ENCODE measurements at places on chromosomes 7 and 10. TPM values are rescaled to one million over a fixed set of nuclear protein-coding genes. Genes with fewer than 3 reads are reported as not detected.

MICALL2 gene
- total RNA-seq: 4.6 TPM

HOXA3 gene
- 4.7 TPM for total RNA-seq

GPR15LG gene
- not detected for total RNA-seq

CDK14 gene
- 10.6 TPM for total RNA-seq

DLX6 gene
- not detected for total RNA-seq

SRRT gene
- total RNA-seq: 47.4 TPM

LRRC17 gene
- 0.84 TPM for total RNA-seq

ZNF394 gene
- 16.6 TPM for total RNA-seq

KNDC1 gene
- not detected for total RNA-seq

CFAP43 gene
- not detected for total RNA-seq

GBX1 gene
- total RNA-seq: 1.9 TPM

PTTG1IP2 gene
- total RNA-seq: not detected

CTNNA3 gene
- total RNA-seq: 62.1 TPM

PTF1A gene
- total RNA-seq: not detected

ATG9B gene
- not detected for total RNA-seq

THSD7A gene
- 0.47 TPM for total RNA-seq
